Tracheal epithelial cell (primary cell): ENCODE measurements at places on chromosomes 4 and X. TPM values are rescaled to one million over a fixed set of nuclear protein-coding genes. Genes with fewer than 3 reads are reported as not detected.

The METAP1 gene
- total RNA-seq = 39.8 and 62.7 TPM in 2 replicates

The CD40LG gene
- total RNA-seq = not detected in 2 replicates

The RTL9 gene
- not detected in 2 replicates for total RNA-seq

The AMBN gene
- not detected in 2 replicates for total RNA-seq

The PCDH18 gene
- under 0.01 TPM in 1 of 2 replicates, not detected in the other for total RNA-seq

The TXK gene
- total RNA-seq = 0.21 and 0.48 TPM in 2 replicates

The WDR17 gene
- 0.21 and 0.48 TPM in 2 replicates for total RNA-seq

The P2RY10 gene
- not detected in 2 replicates for total RNA-seq

The CT45A2 gene
- not detected in 2 replicates for total RNA-seq

The MMRN1 gene
- 1.5 and 2.2 TPM in 2 replicates for total RNA-seq

The BEX5 gene
- total RNA-seq = 1.1 and 1.2 TPM in 2 replicates

The ANXA3 gene
- 321 and 503 TPM in 2 replicates for total RNA-seq

The PNMA3 gene
- total RNA-seq = under 0.01 TPM in 1 of 2 replicates, not detected in the other

The CXorf58 gene
- not detected in 2 replicates for total RNA-seq

The LRRC66 gene
- under 0.01 and 0.43 TPM in 2 replicates for total RNA-seq

The SPRY1 gene
- total RNA-seq = 4.7 and 10.1 TPM in 2 replicates

The NLGN3 gene
- total RNA-seq = not detected in 2 replicates

The PGAM4 gene
- not detected in 2 replicates for total RNA-seq

The KCNE5 gene
- total RNA-seq = 0.21 TPM in 1 of 2 replicates, not detected in the other

The CENPI gene
- 1.7 and 3.9 TPM in 2 replicates for total RNA-seq

The MAGEA6 gene
- total RNA-seq = not detected in 2 replicates

The RTL5 gene
- total RNA-seq = 0.21 and 0.24 TPM in 2 replicates

The STBD1 gene
- total RNA-seq = 7.9 and 16.9 TPM in 2 replicates

The GASK1B gene
- total RNA-seq = 2.8 and 3.1 TPM in 2 replicates

The VSIG1 gene
- 0.24 and 1.3 TPM in 2 replicates for total RNA-seq

The CNGA1 gene
- total RNA-seq = 1.9 and 4.0 TPM in 2 replicates

The NDST4 gene
- total RNA-seq = under 0.01 TPM in 1 of 2 replicates, not detected in the other

The NUDT11 gene
- total RNA-seq = 8.9 and 9.6 TPM in 2 replicates

The FAM9B gene
- not detected in 2 replicates for total RNA-seq

The CYP2U1 gene
- 3.4 and 7.5 TPM in 2 replicates for total RNA-seq

The PPEF2 gene
- total RNA-seq = 0.24 TPM in 1 of 2 replicates, not detected in the other

The BEND4 gene
- total RNA-seq = under 0.01 TPM in 1 of 2 replicates, not detected in the other

The DKK2 gene
- total RNA-seq = under 0.01 TPM in 1 of 2 replicates, not detected in the other
